Dermis lymphatic vessel endothelial cell (primary cell): ENCODE measurements at places on chromosomes 3 and 15. TPM values are rescaled to one million over a fixed set of nuclear protein-coding genes. Genes with fewer than 3 reads are reported as not detected.

The DLEC1 gene
- not detected in 2 replicates for total RNA-seq

The KLHL6 gene
- total RNA-seq, result 0.26 and 0.33 TPM in 2 replicates

The AGBL1 gene
- not detected in 2 replicates for total RNA-seq

The COPS2 gene
- total RNA-seq, result 41.7 and 88.3 TPM in 2 replicates

The ALDH1L1 gene
- total RNA-seq, result 0.09 TPM in 1 of 2 replicates, not detected in the other
